Pulmonary artery endothelial cell (primary cell): ENCODE measurements at places on chromosomes 4 and X. TPM values are rescaled to one million over a fixed set of nuclear protein-coding genes. Genes with fewer than 3 reads are reported as not detected.

Gene EFNB1
- 64.8 and 71.7 TPM in 2 replicates for total RNA-seq

Gene TEX13C
- not detected in 2 replicates for total RNA-seq

Gene PSAPL1
- not detected in 2 replicates for total RNA-seq

Gene RASGEF1B
- 0.26 and 0.95 TPM in 2 replicates for total RNA-seq

DNA sequence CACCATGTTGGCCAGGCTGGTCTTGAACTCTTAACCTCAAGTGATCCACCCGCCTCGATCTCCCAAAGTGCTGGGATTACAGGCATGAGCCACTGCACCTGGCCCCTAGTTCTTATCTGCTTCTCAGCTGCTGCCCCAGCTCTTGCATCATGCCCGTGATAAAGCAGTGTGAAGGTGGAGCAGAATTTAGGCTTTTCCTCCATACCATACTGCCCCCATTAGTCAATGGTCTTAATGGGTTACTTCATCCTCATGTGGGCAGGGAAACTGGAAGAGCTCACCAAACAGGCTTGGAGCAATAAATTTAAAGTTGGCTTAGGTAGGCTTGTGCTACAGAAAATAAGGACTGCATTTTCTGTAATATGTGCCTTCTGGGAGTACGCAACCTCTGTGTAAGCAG, 636.9 kb upstream of the BOD1L1 start:
- DNase-seq: no peak

GRCh38 chrX:19791562-19791961, 95.8 kb downstream of the SH3KBP1 start:
- DNase-seq: no peak

DNA sequence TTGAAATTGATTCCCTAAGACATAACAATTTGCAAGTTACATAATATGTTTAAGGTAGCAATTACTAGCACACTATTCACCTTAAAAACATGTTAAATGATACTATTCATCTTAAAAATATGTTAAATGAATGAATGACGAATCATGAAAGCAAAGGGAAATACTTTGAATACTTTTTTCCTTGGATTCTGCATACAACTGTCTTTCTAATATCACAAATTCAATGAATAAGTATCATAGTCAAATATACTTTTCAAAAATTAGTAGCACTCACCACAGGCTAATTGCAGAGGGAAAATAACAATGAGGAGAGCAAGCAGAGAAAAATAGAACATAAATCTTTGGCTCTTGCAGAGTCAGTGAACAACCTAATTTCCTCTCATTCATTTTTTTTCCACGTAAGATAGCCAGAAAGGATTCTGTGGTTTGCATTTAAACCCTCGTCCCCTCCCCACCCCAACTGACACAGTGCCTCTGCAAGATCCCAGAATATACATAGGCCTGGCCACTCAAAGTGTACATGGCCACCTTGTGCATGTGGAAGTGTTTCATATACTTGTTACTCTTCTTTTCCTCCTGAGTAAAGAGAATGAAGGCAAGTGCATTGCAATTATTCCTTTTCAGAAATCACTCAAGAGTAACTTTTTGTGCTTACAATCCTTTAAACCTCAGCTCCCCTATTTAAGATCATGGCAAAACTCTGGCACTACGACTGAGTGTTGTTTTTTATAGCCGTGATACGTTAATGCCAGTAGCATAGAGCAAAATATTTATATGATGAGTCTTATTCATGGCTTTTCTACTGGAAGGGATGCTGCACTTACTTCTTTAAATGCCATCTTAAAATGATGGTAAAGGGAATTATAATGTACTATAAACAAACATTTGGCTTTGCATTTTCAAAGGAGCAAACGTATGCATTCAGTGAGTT, 236.4 kb downstream of the PDGFC start:
- DNase-seq: no peak

GRCh38 chr4:105147553-105148161, 981 bp downstream of the TET2 start:
- no peak for DNase-seq

DNA sequence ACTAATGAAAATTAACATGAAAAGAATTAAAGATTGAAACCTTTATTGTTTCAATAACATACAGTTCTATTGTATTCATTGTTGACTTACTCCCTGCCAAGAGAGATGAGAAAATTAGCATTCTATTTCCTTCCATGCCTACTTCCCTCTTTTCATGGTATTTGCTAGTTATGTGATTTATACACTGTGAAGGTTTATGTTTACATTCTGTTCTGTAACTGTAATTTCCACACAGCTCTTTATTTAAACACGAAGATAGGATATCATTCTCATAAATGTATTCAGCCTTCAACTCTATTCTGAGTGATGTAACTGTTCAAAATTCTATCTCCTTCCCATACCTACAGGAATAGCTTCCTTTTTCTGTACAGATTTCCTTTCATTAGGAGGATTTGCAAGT, 6.6 kb downstream of the CCDC110 start:
- no peak for DNase-seq

GRCh38 chr4:105243446-105243845, 96.8 kb downstream of the TET2 start:
- no peak for DNase-seq

- DNase-seq: no peak
These were observed 8.5 kb downstream of the NAT8L start for GRCh38 chr4:2067446-2068197.

DNA sequence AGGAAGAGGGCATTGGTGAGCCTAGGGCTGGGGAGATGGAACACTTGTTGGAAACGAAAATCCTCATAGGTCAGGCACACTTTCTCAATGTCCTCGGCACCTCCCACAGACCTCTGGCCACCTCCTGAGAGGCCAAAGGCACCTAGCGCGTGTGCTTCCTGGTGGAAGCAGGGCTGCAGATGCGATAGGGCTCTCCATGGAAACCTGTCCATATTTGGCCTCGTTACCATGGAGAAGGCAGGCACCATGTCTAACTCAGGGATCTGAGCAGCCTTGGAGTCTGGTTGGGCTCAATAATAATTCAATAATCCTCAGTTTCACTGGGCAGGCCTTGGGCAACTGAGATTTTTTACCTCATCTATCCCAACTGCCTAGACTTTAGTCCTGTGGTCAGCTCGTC, 58.3 kb downstream of the RAI2 start:
- DNase-seq: no peak

DNA sequence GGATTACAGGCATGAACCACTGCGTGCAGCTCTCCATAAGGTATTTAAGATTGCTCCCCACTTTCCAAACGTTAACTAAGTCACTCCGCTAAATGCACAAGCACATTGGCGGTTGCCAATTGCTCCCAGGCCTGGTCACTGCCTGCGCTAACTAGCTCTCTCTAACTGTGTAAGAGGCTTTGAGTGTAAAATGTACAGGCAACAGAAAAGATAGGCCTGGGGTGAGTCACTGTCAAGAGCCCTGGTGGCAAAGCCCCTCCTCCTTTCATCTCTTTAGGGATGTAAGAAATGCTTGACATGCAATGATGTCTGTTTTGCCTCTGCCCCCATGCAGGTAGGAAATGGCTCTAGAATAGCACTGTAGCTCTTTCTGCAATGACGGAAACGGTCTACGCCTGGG, 329.7 kb upstream of the GATB start:
- DNase-seq: no peak

DNA sequence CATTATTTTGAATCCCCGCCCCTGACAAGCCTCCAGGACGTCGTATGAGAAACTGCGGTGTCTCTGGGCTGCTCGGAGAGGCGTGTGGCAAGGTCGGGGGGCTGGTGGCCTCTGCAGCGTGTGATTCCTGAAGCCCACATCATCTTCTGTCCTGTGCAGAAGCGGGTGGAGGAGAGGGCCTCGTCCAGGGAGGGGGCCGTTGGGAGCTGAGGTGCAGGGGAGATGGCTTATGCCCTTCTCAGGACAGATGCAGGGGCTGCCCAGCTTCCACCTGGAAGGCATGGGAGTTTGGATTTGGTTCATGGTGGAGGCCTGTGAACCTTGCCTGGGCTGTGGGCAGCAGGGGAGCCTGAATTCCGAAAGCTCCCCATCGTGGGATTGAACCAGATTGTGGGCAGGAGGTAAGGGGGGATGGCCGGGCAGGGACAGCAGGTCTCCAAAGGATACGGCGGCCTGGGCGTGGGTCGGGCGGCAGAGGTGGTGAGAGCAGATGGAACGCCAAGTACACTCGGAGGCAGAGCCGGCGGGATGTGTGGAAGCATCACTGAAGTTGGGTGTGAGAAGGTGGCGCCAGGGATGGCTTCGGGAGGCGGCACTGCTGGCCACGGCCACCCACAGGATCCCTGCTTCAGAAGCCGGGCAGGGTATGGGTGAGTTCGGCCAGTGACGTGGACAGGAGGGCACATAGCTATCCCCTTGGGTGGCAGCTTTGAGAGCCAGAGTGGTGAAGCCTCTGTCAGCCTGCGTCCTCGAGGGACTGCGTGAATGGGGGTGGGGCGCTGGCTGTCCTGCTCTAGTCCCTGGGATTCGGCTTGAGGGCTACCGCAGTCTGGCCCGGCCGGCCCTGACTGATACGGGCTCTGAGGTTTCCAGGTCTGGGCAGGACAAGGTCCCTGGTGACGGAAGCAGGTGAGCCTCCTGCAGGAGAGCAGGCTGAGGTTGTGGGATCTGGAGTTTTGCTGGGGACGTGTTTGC, 76.3 kb upstream of the ADRA2C start:
- DNase-seq: no peak

DNA sequence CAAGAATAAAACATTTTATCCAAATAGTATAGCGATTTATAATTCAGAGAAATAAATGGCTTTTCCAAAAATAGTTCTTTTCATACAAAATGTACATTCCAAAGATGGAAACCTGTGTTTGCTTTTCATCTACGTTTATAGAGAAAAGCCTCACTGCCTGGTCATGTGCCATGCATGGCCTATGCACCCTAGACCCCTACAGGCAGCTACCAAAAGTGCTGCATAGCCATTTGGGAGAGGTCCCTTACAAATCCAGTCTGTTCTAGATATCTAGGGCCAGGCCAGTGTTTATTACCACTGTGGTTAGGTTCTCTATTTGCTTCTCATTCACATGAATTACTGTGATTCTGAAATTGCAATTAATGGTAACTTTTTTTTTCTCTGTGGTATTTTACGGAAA, 17.2 kb downstream of the HMGB2 start:
- DNase-seq: no peak
